ENCODE measurements at places on chromosomes 2 and 18. TPM values are rescaled to one million over a fixed set of nuclear protein-coding genes. Genes with fewer than 3 reads are reported as not detected.

Gene CYP27A1
- total RNA-seq: 0.64 TPM

Gene C2orf69
- total RNA-seq: 15.1 TPM

Gene CYRIA
- total RNA-seq: 1.4 TPM

Gene POTEI
- total RNA-seq: not detected

Gene MERTK
- total RNA-seq: 1.4 TPM

Gene TP53I3
- total RNA-seq: 26.4 TPM

Gene GPR39
- total RNA-seq: 2.7 TPM

Gene SLC8A1
- total RNA-seq: 7.2 TPM

Gene TCF4
- total RNA-seq: 3.4 TPM

Gene CRYGC
- not detected for total RNA-seq

Gene CRYGD
- not detected for total RNA-seq
